A549 (cell line): ENCODE measurements at places on chromosomes 3 and 15. TPM values are rescaled to one million over a fixed set of nuclear protein-coding genes. Genes with fewer than 3 reads are reported as not detected.
A peak's percentile ranks its signal among the peaks of the same experiment; 100 is the strongest.

Gene GOLGA8Q
- polyA plus RNA-seq = 0.12 to 0.36 TPM (median 0.25 TPM) in 3 replicates

Gene PLA2G4F
- not detected in 3 replicates for polyA plus RNA-seq

Gene MLH1
- 60.8 to 62.2 TPM (median 61.8 TPM) in 3 replicates for polyA plus RNA-seq

Gene MGLL
- 32.6 to 41.5 TPM (median 34.5 TPM) in 3 replicates for polyA plus RNA-seq

Gene ECE2
- polyA plus RNA-seq = not detected in 3 replicates

Gene C3orf18
- 3.9 to 5.9 TPM (median 5.4 TPM) in 3 replicates for polyA plus RNA-seq

DNA sequence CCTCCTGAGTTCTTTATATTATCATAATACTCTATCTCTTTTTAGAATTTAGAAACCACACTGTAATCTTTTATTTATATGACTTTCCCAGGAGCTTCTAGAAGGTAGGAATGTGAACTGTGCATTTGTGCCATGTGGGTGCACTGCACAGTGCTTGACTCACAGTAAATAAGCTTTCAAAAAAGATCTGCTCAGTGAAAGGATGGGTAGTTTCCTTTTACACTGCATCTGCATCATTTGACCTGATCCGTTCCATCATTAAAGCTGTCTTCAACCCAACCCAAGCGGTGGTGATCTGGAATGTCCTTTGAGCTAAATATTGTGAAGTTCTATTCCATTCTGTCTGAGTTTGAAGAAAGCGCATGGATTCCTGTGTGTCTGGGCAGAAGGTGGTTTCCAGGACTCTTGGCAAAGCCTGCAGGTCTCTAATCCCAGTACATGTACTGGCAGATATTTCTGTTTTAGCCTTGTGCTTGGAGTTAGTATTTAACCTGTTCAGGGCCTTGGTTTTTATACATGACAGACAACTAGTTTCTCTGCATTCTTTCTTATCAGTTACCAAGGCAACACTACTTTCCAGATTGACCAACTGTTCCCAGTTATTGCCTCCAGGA, 96.7 kb downstream of the DHX30 start:
- no peak for DNase-seq

- no peak for DNase-seq
These were observed 35.1 kb upstream of the RPS17 start for GRCh38 chr15:82575335-82575734.

DNA sequence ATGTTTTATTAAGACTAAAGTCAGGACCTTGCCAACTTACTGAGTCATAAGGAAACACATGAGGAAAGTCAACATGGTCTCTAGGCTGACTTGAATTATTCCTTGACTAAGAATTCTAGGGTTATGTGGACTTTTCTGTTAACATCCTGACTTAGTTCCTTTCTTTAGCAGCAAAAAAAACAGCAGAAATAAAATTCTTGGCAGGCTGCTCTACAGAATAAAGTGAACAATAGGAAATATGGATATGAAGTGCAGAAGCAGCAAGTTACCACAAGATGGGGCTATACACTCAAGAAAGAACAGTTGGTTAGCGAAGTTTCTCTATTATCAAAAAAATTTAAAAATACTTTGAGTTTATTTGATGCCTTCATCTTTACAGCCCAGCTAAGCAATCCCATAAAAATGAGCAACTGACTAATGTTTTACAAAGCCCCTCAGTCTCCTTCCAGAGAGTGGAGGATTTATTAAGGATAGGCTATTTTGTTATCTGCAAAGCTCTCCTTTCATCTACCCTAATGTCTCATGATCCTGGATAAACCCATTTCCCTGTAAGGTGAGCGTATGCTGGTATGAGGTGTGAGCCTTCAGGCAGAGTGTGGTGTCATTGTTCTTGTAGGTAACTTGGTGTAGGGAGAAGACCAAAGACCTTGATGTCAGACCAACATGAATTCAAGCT, 23.1 kb upstream of the MCCC1 start:
- DNase-seq = peak; percentile 26

DNA sequence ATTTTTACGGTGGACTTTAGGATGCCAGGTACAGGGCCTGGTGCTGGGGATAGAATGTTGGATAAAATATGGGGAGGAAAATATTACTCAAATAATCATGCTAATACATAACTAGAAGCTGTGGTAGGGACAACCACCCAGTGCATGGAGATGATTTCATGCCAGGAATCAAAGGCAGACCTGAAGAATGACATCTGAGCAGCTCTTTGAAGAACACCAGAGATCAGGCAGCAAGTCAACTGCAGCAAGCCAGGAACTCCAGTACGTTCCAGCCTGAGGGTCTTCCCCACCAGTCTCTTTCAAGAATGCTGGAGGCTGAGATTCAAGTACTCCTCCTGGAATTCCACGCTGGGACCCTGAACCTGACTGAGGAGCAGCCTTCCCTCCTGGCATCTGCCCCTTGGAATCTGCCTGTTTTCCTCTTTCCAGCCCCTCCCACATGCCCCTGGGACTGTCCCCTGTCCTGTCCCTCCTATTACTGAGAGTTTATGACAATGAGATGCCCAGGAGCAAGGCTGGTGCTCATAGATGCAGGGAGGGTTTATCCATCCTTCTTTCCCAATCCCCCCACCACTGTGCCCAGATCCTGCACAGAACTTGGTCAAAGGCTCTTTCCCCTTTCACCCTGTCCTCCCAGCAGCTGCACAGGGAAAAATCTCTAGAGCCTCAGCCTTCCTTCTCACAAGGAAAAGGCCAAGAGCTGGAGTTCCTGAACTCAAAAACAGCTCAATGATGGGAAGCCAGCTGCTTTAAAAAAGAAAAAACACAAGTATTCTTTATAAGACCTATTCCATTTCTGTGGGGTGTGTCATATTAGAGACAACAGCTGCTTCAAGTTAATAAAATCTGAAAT, 68.0 kb downstream of the PDZRN3 start:
- no peak for DNase-seq

DNA sequence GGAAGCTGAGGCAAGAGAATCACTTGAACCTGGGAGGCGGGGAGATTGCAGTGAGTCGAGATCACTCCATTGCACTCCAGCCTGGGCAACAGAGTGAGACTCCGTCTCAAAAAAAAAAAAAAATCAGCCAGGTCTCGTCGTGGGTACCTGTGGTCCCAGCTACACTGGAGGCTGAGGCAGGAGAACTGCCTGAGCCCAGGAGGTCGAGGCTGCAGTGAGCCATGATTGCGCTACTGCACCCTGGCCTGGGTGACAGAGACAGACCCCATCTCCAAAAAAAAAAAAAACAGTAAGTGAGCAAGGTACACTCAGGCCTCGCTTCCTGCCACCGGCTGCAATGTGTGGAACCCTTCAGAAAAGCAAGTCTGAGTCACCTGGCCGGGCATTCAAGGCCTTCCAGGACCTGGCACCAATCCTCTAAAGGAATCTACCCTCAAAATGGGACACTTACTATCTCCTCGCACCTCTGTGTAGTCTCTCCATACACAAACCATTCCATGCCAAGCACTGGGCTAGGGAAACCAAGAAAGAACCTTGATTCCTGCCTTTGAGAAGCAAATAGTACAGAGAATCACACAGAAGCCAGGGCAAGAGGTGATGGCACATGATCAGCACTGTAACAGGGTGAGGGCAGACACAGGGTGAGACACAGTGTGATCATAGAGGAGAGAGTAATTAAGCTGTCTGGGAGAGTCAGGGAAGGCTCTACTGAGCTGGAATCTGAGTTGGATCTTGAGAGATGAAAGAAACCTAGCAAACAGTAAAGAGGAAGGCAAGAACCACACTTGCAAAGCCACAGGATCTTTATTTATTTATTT, 9.7 kb downstream of the SCAMP2 start:
- no peak for DNase-seq

- no peak for DNase-seq
These were observed 27.6 kb upstream of the SLC28A1 start for GRCh38 chr15:84856731-84857417.

- DNase-seq = no peak
These were observed 231.1 kb upstream of the IL12A start for GRCh38 chr3:159757341-159758060.

GRCh38 chr3:158671821-158672214, 630 bp downstream of the LXN start:
- DNase-seq = no peak

DNA sequence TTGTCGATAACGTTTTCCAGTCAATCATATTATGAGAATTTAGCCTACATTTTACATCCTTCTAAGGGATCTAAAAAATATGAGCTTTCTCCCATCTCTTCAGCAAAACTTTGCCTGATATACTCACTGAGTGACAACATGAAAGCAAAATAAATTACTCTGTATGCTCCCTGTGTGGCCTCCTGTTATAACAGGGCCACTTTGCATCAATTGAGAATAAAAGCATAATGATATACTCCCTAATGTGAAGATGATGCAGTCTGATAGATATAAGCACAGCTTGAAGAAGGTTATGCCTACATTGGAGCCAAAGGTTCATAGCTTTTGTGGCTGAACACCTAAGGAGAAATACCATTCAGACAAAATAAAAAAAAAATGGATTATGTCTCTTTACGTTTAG, 561.3 kb upstream of the ZNF717 start:
- DNase-seq = no peak

DNA sequence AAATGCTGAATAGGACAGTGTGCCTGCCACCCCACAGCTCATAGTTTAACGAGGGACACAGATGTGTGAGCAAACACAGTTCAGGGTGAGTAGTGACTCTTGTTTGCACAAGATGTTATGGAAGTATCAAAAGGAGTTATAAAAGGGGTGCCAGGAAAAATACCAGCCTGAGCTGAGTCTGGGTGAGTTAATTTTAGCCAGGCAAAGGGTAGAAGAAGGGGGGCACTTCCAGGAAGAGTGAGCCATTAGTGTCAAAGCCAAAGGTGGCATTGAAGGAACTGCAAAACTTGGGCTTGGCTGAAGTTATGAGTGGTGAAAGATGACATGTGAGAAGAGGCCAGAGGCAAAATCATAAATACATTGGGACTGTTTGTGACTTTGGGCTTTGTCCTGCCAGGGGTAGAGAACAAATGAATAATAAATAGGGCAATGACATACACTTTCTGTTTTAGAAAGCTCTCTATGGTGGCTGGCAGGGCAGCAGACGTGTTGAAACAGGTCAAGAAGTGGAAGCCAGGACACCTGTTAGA, 1.9 kb upstream of the SPPL2A start:
- DNase-seq = peak; percentile 24

- DNase-seq = no peak
These were observed 281.0 kb upstream of the NR2E3 start for GRCh38 chr15:71529361-71529760.

GRCh38 chr3:114332342-114333179, 38.7 kb downstream of the TIGIT start:
- no peak for DNase-seq

- peak; percentile 22 for DNase-seq
These were observed 1.7 kb upstream of the PPARG start for GRCh38 chr3:12286927-12287726.

DNA sequence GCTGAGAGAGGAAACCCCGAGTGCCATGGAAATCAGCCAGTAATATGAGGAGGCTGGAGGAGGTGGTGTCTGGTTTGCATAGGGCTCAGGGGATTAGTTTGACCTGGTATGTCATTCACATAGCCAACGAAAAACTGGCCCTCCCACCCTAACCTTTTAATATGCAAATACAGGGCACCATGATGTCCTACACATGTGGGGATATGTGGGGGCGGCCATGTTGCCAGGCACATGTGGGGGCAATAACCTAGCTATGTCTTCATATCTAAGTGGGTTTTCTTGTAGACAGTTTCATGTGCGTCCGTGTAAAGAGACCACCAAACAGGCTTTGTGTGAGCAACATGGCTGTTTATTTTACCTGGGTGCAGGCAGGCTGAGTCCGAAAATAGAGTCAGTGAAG, 110.1 kb downstream of the MOBP start:
- DNase-seq = no peak
